Thyroid gland (tissue), 4 donors: ENCODE measurements at places on chromosomes 3 and 15. TPM values are rescaled to one million over a fixed set of nuclear protein-coding genes. Genes with fewer than 3 reads are reported as not detected.

DNA sequence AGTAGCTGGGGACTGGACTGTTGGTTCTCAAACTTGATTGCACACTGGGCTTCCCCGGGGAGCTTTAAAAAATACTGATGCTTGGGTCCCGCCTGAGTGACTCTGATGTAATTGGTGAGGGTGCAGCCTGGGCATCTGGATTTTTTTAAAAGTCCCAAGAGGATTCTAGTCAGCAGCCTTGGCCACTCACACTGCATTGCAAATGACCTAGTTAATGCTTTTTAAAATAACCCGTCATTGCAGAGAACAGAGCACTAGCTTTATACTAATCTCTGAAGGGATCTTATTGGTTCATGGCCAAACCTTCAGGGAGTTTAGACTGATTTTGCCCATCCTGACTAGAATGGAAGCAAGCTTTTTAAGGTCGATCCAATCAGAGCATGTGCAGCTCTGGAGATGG is 310.6 kb upstream of the PROK2 start:
- H3K4me3 ChIP-seq: no peak overlapping the region
- no peak for DNase-seq
- H3K4me1 ChIP-seq: peaks cover 7% of the 10 kb centered on the region
- H3K36me3 ChIP-seq: no peaks in the 10 kb centered on the region

DNA sequence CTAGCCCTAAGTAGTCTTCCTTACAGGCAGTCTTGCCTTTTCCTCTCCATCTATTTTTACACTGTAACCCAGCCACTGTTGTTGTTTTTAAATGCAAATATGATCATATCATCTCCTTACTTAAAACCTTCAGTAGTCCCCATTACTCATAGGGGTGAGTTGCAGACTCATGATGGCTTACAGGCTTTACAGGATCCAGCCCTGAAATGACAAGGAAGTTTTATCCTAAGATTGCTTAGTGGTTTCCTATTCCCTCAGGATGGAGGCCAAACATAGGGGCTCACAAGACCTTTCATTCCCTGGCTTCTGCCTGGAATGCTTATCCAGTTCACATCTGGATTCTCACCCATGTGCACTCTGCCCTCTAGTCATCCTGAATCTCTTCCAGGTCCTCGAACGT is 27.7 kb upstream of the PCOLCE2 start:
- H3K27ac ChIP-seq: no peak overlapping the region
- no peak overlapping the region for H3K4me3 ChIP-seq
- DNase-seq: no peak
- no peaks in the 10 kb centered on the region for H3K36me3 ChIP-seq
- H3K4me1 ChIP-seq: no peaks in the 10 kb centered on the region
- H3K27me3 ChIP-seq: no peaks in the 10 kb centered on the region

GRCh38 chr3:56423661-56424099 is 44.6 kb downstream of the ERC2 start:
- no peak for DNase-seq
- H3K36me3 ChIP-seq: no peaks in the 10 kb centered on the region
- no peaks in the 10 kb centered on the region for H3K4me1 ChIP-seq
- H3K27me3 ChIP-seq: no peaks in the 10 kb centered on the region
- H3K4me3 ChIP-seq: no peak overlapping the region
- no peak overlapping the region for H3K27ac ChIP-seq

DNA sequence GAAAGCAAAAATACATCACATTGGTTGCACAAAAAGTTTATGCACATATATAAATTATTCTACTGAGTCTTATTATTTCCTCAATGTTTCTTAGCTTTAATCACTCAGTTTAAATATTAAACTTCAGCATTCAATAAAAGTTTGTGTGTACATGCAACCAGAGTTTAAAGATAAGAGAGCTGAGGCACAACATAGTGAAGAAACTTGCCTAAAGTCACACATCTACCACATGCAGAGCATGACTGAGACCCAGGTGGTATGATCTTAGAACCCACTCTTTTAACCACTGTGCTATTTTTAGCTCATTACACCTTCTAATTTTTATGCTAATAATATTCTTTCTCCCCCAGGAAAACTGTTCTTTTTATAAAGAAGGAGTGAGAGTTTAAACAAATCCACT is 96.1 kb upstream of the GOLIM4 start:
- H3K4me1 ChIP-seq: no peaks in the 10 kb centered on the region
- H3K27ac ChIP-seq: no peak overlapping the region
- no peaks in the 10 kb centered on the region for H3K36me3 ChIP-seq
- H3K27me3 ChIP-seq: no peaks in the 10 kb centered on the region
- no peak for DNase-seq

DNA sequence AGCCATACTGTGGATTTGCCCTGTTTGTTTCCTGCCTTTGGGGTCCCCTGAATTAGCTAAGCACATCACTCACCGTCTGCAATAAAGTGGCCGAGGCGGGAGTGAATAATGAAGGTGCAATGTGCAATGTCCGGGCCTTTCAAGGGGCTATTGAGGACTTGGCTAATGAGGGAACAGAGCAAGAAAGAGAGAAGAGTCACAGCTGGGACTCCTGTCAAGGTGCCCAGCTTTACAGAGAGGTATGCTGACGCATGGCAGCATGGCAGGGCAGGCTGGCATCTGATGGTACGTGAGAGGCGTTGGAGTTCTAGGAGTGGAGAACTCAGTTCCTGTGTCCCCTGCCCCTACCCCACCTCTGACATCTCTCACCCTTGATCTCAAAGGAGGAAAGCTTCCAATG is 13.8 kb upstream of the ATP2B2 start:
- no peak overlapping the region for H3K4me3 ChIP-seq
- H3K27ac ChIP-seq: no peak overlapping the region
- no peaks in the 10 kb centered on the region for H3K4me1 ChIP-seq
- H3K36me3 ChIP-seq: no peaks in the 10 kb centered on the region
- no peak for DNase-seq

GRCh38 chr3:930866-931265 is 162.0 kb upstream of the CNTN6 start:
- no peak for DNase-seq
- no peaks in the 10 kb centered on the region for H3K4me1 ChIP-seq
- no peaks in the 10 kb centered on the region for H3K36me3 ChIP-seq
- no peak overlapping the region for H3K27ac ChIP-seq

DNA sequence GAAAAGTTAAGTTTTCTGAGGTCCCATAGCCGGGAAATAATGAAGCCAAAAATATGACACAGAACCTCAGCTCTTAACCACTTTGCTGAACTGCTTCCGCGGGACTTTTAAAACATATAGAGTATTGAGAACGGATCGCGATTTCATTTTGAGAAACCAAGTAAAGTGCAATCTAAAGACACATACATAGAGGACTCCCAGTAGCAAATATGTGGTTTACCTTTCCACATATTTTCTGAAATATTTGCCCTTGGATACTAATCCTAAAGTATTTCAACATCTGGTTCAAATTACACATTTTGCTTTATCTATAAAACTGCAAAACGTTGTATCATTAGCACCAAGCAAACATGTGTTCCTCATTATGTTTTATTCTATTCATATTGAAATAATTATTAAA is 776.5 kb downstream of the ROBO2 start:
- no peaks in the 10 kb centered on the region for H3K27me3 ChIP-seq
- H3K27ac ChIP-seq: no peak overlapping the region
- DNase-seq: no peak
- H3K4me3 ChIP-seq: no peak overlapping the region
- H3K36me3 ChIP-seq: no peaks in the 10 kb centered on the region

DNA sequence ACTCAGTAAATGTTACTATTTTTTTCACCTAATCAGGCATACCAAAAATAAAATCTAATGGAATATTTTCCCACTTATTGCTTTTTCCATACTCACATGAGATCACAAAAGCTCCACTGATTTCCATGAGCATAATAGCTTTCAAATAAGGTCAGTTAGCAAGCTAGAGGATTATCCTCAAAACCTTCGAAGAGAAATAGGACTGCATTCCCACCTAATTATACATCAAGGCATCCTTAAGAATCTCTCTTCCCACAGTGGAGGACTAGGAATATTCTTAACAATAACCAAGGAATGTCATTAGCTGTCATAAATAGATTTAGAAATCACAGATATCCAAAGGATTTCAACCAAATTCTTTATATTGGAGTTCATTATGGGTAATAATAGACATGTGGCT is 127.9 kb upstream of the STT3B start:
- no peak for DNase-seq
- no peaks in the 10 kb centered on the region for H3K27me3 ChIP-seq
- no peak overlapping the region for H3K27ac ChIP-seq
- H3K4me3 ChIP-seq: no peak overlapping the region

DNA sequence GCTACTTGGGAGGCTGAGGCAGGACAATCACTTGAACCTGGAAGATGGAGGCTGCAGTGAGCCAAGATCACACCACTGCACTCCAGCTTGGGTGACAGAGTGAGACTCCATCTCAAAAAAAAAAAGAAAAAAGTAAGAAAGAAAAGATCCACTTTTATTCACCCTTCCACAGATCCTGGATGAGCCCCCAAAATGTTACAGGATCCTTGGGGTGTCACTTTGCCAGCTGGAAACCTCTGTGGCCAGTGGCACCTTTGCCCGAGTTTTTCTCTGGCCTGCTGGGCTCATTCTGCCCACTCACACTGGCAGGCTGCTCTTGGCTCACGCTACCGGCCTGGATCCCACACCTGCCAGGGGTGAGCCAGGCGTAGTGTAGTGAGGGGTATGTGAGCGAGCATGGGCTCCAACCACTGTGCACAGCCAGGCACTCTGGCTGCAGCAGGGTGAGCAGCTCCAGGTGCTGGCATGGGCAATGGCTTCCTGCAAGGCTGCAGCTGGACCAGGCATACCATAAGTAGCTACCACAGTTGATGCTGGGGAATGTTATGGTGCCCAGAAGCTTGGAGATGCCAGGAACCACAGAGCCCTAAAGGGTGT is 57.8 kb upstream of the C15orf39 start:
- no peak for DNase-seq
- H3K27ac ChIP-seq: no peak overlapping the region
- H3K4me3 ChIP-seq: no peak overlapping the region
- H3K4me1 ChIP-seq: no peaks in the 10 kb centered on the region
- no peaks in the 10 kb centered on the region for H3K27me3 ChIP-seq

DNA sequence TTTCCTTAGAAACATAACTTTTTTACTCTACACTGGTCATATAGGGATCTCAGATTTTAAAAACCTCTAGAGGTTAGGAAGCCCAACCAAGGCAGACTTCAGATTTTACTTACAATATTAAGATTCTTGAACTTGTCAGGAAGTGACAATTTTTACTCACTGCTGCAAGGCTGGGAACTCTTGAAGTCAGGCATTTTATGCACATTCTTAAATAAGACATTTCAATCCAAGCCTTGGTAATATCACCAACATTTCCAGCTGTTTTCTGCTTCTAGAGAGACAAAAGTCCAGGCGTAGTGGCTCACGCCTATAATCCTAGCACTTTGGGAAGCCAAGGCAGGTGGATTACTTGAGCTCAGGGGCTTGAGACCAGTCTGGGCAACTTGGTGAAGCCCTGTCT is 33.6 kb upstream of the UBP1 start:
- no peaks in the 10 kb centered on the region for H3K36me3 ChIP-seq
- DNase-seq: no peak
- H3K27me3 ChIP-seq: no peaks in the 10 kb centered on the region

GRCh38 chr15:57827971-57828370 is 121.5 kb downstream of the POLR2M start:
- no peaks in the 10 kb centered on the region for H3K4me1 ChIP-seq
- DNase-seq: no peak
- no peaks in the 10 kb centered on the region for H3K36me3 ChIP-seq

- no peak overlapping the region for H3K4me3 ChIP-seq
- H3K27ac ChIP-seq: no peak overlapping the region
- DNase-seq: no peak
- no peaks in the 10 kb centered on the region for H3K4me1 ChIP-seq
These were observed 90.4 kb downstream of the CMSS1 start for GRCh38 chr3:99907959-99908544.

- H3K4me3 ChIP-seq: no peak overlapping the region
- H3K27ac ChIP-seq: no peak overlapping the region
- no peaks in the 10 kb centered on the region for H3K36me3 ChIP-seq
- no peak for DNase-seq
- H3K27me3 ChIP-seq: no peaks in the 10 kb centered on the region
These were observed 309.0 kb upstream of the MDFIC2 start for GRCh38 chr3:70621451-70621850.

DNA sequence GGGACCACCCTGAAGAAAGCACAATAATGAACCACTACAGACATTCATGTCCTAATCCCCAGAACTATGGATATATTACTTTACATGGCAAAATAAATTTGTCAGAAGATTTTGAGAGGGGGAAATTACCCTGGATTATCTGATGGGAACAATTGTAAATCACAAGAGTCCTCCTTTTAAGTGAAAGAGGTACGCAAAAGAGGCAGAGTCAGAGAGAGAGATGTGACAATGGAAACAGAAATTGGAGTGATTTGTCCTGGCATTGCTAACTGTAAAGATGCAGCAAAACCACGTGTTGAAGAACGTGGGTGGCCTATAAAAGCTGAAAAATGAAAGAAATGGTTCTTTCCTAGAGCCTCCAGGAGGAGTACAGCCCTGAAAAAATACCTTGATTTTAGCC is 1121.4 kb upstream of the ALCAM start:
- H3K36me3 ChIP-seq: no peaks in the 10 kb centered on the region
- no peak for DNase-seq
- no peaks in the 10 kb centered on the region for H3K4me1 ChIP-seq
- H3K4me3 ChIP-seq: no peak overlapping the region
- no peak overlapping the region for H3K27ac ChIP-seq
- no peaks in the 10 kb centered on the region for H3K27me3 ChIP-seq

GRCh38 chr15:51731549-51732267 is 5.7 kb downstream of the LYSMD2 start:
- H3K36me3 ChIP-seq: no peaks in the 10 kb centered on the region
- H3K4me3 ChIP-seq: no peak overlapping the region
- peaks cover 7% of the 10 kb centered on the region for H3K4me1 ChIP-seq
- peak overlapping the region; percentile 50 for H3K27ac ChIP-seq
- no peaks in the 10 kb centered on the region for H3K27me3 ChIP-seq
- DNase-seq: no peak

- DNase-seq: no peak
- no peaks in the 10 kb centered on the region for H3K36me3 ChIP-seq
- H3K27ac ChIP-seq: no peak overlapping the region
These were observed 191.7 kb downstream of the PDZRN3 start for GRCh38 chr3:73433079-73433478.

The ST6GAL1 gene
- 74.8 TPM for total RNA-seq

The MAP2K5 gene
- 11.9 TPM for total RNA-seq

The COLQ gene
- total RNA-seq: 0.81 TPM

The STXBP5L gene
- total RNA-seq: 19.8 TPM

The SLC2A2 gene
- total RNA-seq: not detected

The PPP4R2 gene
- 68.3 TPM for total RNA-seq

The GOLGA8J gene
- 0.22 TPM for total RNA-seq

The GATM gene
- 45.6 TPM for total RNA-seq

The ACKR2 gene
- total RNA-seq: 5.6 TPM

The TLR9 gene
- total RNA-seq: not detected

The SLC9C1 gene
- not detected for total RNA-seq
